Camera-type eye (tissue), 1 donor: ENCODE measurements at places on chromosomes 6 and 20. TPM values are rescaled to one million over a fixed set of nuclear protein-coding genes. Genes with fewer than 3 reads are reported as not detected.

The C20orf202 gene
- total RNA-seq: 0.77 TPM

The NXT1 gene
- total RNA-seq: 27.8 TPM

The ZNF334 gene
- total RNA-seq: 34.7 TPM

The LY6G5C gene
- 1.9 TPM for total RNA-seq

The C2 gene
- total RNA-seq: 6.2 TPM

The MICA gene
- total RNA-seq: 9.9 TPM

The MAP7 gene
- total RNA-seq: 40.2 TPM

The XKR7 gene
- 8.2 TPM for total RNA-seq

The AKAP7 gene
- total RNA-seq: 26.6 TPM

The MATN4 gene
- 11.4 TPM for total RNA-seq

The WFDC10B gene
- total RNA-seq: not detected

The PROCR gene
- 22.7 TPM for total RNA-seq
